ENCODE measurements at places on chromosomes 16 and 17.

GRCh38 chr16:285146-286055 is 2.4 kb downstream of the PDIA2 start:
- no peak for DNase-seq

DNA sequence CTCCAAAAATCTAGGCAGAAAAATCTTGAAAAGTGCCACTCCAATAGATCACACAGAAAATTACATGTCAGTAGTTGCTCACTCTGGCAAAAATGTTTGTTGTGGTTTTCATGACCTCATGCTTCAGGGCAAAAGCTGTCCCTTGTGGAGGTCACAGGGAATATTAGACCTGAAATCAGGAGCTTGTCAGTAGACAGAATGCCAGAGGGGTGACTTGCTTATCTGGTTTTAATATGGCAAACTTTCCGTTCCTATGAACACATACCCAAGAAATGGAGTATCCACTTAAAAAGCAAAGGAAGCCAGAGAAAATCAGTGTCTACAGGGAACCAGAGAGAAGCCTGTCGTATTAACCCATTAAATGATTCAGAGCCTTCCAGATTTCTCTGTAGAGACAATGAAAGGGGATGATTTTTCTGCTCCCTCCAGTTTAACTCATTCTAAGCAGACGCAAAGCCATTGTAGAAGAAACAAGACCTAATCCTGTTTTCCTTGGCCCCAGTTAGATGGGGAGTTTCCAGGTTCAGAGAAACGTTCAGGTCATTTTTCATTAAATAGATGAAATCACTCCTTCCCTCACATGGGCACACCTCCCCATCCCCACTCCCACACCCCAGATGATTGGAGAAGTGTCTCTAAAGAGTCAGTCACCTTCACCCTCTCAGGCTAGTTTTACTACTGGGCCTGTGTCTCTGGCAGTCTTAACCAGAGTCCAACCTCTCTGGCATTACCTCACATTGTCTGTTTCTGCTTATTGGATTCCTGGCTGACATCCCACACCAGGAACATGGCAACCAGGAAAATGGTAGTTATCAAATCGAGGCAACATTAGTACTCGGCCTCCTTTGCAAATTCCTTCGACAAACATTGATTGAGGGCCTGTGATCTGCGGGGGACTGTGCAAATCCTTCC is 6.0 kb downstream of the SOX9 start:
- DNase-seq, result no peak

DNA sequence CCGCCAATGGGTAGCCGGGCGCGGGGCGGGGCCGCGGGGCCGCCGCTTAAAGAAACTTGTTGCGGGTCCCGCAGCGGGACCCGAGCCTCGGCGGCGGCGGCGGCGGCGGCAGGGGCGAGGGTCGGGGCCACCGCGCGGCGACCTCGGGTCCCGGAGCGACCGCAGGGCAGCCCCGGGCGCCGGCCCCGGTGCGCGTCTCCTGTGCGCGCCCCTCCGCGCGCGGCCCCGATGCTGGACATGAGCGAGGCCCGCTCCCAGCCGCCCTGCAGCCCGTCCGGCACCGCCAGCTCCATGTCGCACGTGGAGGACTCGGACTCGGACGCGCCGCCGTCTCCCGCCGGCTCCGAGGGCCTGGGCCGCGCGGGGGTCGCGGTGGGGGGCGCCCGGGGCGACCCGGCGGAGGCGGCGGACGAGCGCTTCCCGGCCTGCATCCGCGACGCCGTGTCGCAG is at the start of gene SOX8:
Gene SOX8 (plus strand): TSS at position 76 of the 450 bp plus-strand sequence. CDS start 153 bp downstream, at position 229.
- no peak for DNase-seq

DNA sequence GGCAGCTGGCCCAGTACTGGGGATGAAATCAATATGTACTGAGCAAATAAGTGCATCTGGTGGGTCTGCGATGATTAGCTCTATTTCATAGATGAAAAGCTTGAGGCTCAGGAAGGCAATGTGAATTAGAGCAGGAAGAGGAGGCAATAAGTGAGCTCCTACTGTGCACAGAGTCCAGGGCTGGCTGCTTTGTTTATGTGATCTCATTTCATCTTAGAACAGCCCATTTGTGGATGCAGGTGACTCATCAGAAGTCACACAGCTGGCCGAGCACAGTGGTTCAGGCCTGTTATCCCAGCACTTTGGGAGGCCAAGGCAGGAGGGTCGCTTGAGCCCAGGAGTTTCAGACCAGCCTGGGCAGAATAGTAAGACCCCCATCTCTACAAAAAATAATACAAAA is 7.1 kb downstream of the TMEM114 start:
- no peak for DNase-seq

DNA sequence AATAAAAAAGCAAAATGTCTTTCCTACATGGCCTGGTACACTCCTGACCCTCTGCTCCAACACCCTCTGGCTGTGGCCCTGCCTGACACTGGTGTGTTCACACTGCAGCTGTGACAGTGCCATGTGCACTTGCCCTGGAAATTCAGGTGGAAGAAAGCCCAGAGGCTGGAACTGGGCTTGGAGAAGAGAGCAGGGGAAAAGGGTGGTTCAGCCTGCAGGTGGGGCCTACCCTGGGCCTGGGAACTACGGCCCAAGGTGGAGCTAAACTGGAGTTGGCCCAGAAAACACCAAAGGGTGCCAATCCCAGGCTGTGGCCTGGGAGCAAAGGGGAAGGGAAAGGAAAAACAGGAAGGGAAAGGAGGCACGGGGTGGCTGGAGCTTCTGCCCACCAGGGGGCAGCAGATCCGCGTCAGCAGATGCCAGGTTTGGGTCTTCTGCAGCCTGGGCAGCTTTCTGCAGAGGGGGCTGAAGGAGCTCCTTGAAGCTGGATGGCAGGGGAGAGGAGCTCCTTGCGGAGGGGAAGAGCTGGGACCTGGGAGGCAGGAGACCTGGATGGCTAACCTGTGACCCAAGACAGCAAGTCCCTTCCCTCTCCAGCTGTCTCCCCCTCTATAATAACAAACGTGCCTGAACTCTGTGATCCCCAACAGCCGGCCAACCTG is 15.4 kb upstream of the CTCF start:
- no peak for DNase-seq

DNA sequence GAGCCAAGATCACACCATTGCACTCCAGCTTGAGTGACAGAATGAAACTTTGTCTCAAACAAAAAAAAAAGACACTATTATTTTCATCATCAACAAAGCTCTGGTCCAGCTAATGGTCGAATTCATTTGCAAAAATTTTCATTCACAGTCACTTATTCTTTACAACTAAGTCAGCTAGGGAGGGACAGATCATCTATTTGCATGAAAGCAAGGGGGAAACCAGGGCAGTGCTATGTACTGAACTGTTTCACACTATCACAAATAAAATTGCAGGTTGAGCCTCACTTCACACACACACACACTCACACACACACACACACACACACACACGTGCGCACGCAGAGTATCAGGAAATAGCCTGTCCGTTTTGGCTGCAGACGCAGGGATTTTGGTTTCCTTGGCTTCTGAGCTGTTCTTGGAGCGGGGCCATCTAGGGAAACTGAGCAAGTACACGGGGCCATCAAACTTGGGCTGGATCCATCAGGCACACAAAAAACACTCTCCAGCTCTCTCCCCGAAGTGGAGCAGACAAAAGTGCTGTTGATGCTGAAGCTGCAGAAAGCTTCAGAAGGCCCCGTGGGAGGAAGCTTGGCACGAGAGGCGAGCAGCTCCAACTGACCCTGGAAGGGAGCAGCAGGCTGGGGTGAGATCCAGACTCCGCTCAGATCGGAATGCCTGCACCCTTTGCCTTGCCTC is 44.3 kb upstream of the HELZ start:
- peak; percentile 29 for DNase-seq

DNA sequence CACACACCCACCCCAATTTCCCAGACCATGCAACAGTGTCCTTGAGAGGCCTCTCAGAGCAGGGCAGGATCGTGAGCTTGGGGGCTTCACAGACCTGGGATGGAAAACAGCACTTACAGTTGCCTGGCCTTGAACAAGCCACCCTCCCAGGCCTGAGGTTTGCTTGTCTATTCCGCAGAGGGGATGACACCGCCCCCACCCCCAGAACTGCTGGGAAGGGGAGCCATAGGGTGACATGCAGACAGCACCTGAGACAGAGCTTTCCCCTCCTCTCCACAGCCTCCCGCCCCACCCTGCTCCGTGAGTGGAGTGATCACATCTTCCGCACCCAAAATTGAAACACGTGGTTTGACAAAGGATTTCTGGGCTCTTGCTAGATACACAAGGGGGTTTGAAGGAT is 131.5 kb upstream of the TNRC6C start:
- no peak for DNase-seq

DNA sequence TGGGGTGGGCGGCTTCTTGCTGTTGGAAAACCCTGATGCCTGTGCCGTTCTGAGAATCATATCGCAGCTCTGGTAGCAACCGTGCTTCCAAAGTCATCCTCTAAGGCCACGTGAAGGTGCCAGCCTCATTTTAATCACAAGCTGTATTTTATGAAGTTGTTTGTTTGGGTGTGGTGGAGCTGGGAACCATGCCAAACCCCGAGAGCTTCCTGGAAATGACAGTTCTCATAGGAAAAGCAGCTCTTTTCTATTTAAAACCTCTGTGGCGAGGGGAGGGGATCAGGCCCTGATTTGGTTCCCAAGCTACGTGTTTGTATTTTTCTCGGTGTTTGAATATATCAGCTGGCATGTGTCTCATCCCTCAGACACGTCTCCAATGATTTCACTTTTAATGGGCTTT is 21.7 kb downstream of the KNOP1 start:
- DNase-seq, result peak; percentile 95

- no peak for DNase-seq
Observed at GRCh38 chr16:89374393-89374960, 115.9 kb downstream of the ANKRD11 start.

DNA sequence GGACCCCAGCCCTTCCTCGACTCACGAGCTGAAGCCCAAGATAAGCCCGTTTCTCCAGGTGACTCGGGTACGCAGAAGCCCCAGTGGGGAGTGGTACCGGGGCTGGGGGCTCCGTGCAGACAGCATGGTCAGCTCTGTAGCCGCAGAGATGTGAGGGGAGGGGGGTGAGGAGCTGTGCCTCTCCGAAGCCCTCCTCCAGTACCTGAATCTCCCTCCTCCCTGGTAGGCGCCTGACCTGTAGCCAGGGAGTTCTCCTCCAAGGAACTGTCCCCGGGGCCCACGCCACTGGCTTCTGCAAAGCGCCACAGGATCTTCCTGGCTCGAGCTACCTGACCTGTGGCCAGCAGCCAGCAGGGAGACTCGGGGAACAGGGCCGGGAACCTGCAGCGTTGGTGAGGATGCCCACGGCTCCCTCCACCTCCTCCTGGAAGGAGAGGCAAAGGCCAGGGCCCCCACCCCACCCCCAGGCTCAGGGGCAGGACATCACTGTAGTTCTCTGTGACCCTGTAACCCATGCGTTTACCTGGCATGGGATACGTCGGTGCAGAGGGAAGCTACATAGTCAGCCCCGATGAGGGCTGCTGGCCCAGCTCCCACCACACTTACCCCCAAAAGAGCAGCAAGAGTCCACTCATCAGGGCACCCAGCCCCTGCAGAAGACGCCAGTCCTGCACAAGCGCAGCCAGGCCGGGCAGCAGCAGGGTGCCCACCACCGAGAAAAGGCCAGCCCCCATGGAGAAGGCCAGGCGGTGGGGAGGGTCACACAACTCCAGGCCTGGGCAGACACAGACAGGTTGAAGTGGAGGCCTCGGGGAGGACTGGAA is 1.7 kb downstream of the SLC22A31 start:
- DNase-seq, result no peak

DNA sequence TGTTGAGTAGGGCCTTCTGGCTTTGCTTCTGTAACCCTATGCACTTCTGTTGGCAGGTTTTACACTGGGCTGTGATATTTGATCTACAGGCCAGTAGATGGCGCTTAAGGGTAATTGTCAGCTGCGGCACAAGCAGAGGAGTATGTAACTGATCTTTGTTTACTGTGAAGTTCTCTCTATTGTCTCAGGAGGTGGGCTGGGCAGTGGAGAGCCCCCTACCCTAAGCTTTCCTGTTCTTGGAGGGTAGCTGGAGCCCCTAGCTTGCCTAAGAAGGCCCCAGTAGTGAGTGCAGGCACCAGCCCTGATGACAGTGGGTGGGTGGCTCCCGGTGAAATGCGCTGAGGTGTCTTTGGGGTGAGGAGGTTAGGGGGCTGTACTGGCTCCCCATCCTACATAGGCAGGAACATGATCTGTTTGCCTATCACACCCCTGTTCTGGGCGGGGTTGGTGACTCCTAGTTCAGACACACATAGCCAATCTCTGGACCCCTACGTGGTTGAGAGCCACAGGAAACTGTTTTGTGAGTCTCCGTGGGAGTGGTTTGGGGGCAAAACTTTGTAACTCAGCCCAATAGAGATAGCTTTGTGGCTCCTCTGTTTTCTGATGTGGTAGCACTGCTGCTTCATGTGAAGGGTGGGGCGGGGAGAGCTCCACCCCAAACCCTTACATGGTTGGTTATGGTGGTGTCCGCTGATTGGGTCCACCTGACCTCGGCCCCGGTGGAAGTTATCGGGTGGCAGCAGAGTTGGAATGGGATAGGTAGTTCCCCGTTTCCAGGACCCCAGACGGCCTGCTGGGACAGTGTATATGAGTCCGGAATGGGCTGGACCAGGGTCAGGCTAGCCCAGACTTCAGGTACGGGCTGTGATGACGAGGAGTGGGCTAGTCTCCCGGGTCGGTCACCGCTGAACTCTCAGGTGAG is 60.4 kb downstream of the SLFN11 start:
- DNase-seq, result peak; percentile 51

- no peak for DNase-seq
Observed at GRCh38 chr16:61366006-61366405, 670.2 kb downstream of the CDH8 start.

DNA sequence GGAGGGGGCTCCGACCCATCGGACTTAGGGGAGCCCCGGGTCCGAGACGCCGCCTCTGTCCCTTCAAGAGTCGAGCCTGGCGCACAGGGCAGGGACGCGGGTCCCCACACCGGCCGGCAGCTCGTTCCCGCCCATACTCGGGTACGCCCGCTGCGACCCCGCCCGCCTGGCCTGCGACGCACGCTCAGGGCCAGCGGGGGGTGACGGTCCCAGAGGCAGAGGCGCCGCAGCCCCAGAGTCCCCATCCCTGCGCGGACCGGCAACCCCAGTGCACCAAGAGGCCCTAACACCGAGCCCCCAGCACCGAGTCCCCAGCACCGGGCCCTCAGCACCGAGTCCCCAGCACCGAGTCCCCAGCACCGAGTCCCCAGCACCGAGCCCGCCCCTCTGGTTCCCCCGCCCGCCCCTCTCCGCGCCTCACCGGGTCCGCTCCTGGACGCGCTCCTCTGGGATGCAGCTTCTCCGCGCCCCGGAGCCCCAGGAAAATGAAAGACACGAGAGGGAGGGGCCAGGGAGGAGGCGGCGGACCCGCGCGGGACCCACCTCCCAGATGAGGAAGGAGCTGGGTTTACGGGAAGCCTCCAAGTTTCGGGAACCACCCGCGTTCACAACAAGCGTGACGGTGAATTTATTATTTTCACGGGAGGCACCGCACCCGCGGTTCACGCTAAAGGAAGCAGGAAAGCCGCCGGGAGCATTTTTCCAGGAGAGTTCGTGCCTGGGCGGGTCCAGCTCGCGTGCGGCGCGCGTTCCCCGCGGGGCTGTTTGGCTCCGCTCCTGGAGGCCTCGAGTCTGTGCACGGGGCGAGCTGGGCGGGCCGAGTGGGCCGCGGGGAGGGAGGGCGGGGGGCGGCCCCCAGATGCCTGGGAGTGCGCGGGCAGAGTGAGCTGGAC is at the start of gene SECTM1:
Gene SECTM1 (minus strand): TSS at position 488 of the 893 bp plus-strand sequence. CDS start 6,526 bp downstream, outside the sequence.
- DNase-seq, result no peak

- peak; percentile 68 for DNase-seq
Observed at GRCh38 chr17:8463099-8463498, 27.4 kb downstream of the NDEL1 start.

GRCh38 chr16:70678121-70678897 is 7.5 kb downstream of the MTSS2 start:
- no peak for DNase-seq

Data from AG09319 (cell line).